Activated T-helper 1 cell treated with anti-CD3 and anti-CD28 coated beads, Interleukin-12 subunit alpha, Interleukin-12 subunit beta, Interleukin-2, Interleukin-4 antibody, amounts not matched to agents 30 ng/mL and 10 ng/mL and 1 ng/mL, durations not matched to agents 14 hours and 24 hours and 36 hours (primary cell): ENCODE measurements at places on chromosomes 1 and 21.

DNA sequence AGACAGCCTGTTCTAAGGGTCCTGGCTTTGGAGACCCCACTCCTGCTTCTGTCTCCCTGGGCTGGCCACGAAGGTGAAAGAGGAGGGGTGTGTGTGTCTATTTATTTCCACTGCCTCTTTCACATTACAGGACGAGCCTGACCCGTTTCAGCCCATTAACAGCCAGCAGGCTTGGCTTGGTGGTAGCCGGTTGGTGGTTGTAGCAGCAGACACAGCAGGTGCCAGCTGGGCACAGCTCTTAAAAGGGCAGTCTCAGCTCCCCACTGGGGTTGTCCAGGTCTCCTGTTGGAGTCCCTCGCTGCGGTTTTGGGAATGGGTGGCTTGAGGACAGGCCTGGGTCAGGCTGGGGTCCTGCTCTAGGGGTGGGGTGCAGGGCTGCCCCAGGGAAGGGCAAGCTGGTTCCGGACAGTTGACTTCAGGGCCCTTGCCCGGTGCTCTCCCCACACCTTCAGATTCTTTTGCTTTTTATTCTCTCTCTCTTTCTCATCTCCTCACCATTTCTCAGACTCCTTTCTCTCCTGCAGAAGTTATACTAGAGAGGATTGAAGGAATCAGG is 84.6 kb downstream of the ACTL8 start:
- DNase-seq: no peak

DNA sequence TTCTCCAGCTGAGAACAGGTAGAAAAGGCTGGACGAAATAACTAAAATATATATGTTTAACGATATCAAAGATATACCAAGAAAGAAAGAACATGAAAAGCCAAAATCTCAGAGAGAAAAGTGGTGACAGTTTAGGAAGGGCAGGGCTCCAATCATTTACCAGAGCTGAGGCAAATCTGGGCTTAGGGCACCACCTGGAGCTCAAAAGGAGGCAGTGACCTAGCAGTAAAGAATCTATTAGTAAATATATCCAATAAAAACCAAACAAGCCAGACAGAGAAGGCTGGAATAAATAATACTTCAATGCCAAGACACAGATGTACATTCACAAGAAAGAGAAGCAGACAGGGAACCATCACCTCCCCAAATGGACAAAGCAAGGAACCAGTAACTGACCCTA is 43.5 kb downstream of the CHIA start:
- DNase-seq: peak; percentile 32

GRCh38 chr1:225509376-225509707 is 81.5 kb upstream of the LBR start:
- DNase-seq: no peak

- peak; percentile 74 for DNase-seq
Observed at GRCh38 chr1:226110249-226111097, 48.0 kb downstream of the H3-3A start.

GRCh38 chr1:156385534-156386031 is 16.6 kb downstream of the RHBG start:
- peak; percentile 59 for DNase-seq

DNA sequence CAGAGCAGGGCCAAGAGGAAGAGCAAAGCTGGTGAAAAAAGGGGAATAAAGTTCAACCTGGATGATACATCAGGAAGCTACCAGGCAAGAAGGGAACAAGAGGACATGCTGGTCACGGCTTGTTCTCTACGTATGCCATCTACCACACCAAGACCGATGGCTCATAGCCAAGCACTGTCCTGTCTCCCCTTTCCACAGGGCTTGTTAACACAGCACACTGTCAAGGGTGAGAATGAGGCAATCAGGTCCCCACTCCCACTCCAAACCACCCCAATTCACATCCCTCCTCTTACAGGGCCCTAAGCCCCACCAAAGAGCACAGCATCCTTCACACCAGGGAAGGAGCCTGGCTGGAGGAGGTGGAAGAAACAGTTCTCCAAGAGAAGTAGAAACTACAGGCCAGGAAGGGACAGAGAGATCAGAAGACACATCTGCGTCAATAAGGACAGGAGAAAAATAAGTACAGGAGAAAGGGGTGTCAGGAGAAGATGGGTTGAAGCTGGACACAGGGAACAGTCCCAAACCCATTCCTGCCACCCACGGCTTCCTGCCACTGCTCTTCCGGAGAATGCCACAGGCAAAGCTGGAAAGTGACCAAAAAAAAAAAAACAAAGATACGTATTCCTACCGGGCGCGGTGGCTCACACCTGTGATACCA is 923 bp upstream of the SHC1 start:
- no peak for DNase-seq

DNA sequence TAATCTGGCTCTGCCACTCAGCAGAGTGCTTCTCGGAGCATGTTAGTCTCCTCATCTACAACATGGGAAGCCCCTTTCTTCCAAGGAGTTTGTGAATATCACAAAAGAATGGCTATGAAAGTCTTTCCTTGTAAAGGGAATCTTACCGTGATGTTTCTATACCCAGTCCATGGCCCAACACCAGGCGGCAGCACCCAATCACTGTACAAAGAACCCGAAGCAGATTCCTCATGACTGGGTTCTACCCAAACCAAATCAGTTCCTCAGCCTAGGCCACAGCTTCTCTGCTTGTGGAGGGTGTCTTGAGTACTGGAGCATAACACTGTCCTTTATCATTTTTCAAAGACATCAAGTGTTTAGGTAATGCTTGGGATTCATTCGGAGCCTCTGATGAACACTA is 16.6 kb upstream of the SLFNL1 start:
- no peak for DNase-seq

GRCh38 chr1:2312515-2313301 is 78.6 kb downstream of the MORN1 start:
- DNase-seq: no peak

DNA sequence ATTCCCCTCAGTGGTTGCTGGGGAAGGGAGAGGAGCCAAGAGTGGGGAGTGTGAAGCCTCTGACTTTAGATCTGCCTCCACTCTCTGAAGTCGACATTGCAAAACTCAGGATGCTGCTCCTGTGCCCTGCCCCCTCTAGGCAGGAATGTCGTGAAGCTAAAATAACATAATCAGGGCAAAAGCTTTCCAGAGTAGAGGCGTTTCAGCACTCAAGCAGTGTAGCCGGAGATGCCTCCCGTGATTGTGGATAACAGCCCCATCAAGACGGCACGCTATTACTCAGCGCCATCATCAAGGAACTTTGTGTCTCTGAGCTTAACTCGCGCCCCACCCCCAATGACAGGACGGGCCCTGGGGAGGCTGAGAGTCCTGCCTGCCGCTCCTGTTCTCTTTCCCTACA is 60.0 kb downstream of the FBXO2 start:
- DNase-seq: no peak

GRCh38 chr1:151993084-151993733 is 450 bp downstream of the S100A10 start:
- peak; percentile 37 for DNase-seq

GRCh38 chr1:151289080-151289935 is 7.2 kb downstream of the ZNF687 start:
- no peak for DNase-seq

- DNase-seq: no peak
Observed at GRCh38 chr1:10064416-10065343, 31.9 kb downstream of the UBE4B start.

DNA sequence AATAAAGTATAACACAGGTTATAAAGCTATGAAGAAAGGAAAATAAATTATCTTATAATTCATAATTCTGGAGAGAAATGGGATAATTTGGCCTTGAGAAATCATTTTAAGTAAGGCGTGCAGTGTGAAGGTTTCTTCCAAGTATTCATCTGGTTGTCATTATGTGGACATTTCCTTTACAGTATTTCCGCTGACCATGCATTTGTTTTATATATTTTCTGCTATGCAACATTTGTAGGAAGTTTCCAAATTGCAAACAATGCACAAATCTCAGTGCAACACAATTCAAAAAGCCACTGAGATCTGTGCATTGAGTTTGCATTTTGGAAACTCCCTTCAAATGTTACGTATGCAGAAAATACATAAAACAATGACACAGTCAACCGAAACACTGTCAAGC is 17.8 kb downstream of the ZNF670 start:
- no peak for DNase-seq

DNA sequence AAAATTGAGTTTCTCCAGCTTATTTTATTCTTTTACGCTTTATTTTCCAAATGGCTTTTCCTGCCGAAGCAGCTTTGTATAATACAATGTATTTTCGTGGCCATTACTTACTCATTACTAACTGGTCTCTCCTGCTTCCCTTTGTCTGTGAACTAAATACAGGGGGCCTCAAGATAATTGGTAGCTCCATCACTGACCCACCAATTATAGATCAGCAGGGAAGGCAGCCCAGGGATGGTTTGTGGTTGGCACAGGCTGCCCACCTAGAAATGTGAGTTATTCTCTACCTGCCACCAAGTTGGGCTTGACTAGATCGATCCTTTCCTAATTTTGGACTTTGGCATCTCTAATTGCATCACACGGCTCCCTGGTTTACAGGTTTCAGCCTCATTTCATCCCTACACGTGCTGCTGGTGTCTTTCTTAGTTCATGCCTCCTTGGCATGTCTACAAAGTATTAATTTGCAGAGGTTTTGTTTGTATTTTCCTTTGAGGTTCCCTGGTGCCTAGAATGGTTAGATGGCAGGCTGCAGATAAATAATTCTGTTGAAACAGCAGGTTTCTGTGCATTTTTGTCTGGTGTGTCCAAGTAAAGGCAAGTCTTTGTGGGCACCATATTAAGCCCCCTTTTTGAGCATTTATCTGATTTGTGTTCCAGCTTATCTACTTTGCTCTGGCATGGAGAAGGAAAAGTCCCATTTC is 35.2 kb downstream of the PEX14 start:
- DNase-seq: no peak

DNA sequence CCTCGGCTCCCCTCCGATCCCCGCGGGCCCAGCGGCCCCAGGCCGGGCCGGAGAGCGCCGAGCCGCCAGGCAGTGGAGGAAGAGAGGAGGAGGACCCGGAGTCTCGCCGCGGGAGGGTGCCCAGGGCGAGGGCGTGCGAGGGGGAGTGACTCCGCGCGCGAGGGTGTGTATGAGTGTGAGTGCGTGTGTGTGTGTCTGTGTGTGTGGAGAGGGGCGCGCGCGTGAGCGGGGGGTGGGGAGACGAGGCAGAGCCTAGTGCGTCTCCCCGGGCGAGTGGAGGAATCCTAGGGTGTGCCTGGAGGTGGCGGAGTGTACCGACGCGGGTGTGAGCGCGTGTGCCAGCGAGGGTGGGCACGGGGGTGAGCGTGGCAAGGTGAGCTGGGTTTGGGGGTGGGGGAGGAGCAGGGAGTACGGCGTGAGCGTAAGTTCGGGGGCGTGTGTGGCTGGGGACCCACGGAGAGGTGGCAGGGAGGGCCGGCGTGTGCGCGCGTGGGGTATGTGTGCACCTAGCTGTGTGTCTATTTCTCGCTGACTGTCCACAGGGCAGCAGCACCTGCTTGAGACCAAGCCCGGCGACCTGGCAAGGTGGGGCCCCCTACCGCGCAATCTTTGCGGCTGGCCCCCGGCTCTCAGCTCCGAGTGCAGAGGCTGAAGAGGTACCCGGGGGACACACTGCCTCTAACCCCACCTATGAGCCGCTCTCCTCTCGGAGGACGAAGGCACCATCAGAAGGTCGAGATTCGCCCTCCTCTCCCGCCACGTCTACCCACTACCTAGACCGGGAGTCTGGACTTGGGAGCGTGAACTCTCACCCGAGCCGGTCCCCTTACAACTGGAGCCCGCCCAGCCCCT is 784 bp upstream of the KCND3 start:
- DNase-seq: no peak
